Activated T-cell treated with anti-CD3 and anti-CD28 coated beads, Interleukin-2, amount 50 U/mL, for 72 hours (primary cell): ENCODE measurements at places on chromosomes 6 and 20. TPM values are rescaled to one million over a fixed set of nuclear protein-coding genes. Genes with fewer than 3 reads are reported as not detected.
A peak's percentile ranks its signal among the peaks of the same experiment; 100 is the strongest.

Gene OLIG3
- 0.35 TPM for total RNA-seq

DNA sequence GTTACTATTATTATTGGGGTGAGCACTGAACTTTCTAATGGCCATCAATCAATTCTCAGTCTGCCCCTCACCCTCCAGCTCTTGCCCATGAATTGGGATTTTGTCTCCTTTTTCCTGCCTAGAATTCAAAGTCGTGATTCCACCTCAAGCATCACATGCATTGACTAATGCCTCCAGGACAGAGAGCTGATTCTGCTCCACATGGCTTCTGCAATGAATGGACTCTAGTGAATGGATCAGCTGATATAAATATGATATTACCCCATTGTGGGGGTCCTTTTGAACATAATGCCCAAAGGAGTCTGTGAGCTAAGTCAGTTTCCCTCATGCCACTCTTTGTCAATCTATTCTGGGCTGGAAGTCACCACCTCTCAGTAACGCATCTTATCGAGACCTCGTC, 126.4 kb downstream of the OPN5 start:
- no peak for DNase-seq

- DNase-seq: no peak
These were observed 3.9 kb downstream of the ZFP57 start for GRCh38 chr6:29676981-29677601.

Gene KIF3B
- total RNA-seq: 37.9 TPM

DNA sequence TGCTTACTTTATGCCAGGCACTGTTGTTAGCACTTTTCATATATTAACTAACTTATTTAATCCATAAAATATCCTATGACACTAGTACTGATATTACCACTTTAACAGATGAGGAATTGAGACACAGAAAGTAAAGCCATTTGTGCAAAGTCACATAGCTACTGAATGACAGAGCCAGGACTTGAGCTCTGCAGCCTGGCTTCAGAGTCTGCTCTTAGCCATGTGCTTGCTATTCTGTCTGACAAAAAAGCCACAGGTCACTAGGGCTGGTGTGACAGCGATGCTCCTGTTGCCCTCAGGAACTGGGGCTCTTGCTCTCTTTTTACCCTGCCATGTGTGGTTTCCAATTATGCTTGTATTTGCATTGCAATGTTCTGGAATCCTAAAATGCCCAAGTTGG, 44.7 kb upstream of the RNF8 start:
- no peak for DNase-seq

GRCh38 chr20:13231031-13231752, 10.1 kb downstream of the ISM1 start:
- peak; percentile 23 for DNase-seq

Gene PHACTR3
- total RNA-seq: not detected
